ENCODE measurements at places on chromosomes 2 and 18. TPM values are rescaled to one million over a fixed set of nuclear protein-coding genes. Genes with fewer than 3 reads are reported as not detected.

DNA sequence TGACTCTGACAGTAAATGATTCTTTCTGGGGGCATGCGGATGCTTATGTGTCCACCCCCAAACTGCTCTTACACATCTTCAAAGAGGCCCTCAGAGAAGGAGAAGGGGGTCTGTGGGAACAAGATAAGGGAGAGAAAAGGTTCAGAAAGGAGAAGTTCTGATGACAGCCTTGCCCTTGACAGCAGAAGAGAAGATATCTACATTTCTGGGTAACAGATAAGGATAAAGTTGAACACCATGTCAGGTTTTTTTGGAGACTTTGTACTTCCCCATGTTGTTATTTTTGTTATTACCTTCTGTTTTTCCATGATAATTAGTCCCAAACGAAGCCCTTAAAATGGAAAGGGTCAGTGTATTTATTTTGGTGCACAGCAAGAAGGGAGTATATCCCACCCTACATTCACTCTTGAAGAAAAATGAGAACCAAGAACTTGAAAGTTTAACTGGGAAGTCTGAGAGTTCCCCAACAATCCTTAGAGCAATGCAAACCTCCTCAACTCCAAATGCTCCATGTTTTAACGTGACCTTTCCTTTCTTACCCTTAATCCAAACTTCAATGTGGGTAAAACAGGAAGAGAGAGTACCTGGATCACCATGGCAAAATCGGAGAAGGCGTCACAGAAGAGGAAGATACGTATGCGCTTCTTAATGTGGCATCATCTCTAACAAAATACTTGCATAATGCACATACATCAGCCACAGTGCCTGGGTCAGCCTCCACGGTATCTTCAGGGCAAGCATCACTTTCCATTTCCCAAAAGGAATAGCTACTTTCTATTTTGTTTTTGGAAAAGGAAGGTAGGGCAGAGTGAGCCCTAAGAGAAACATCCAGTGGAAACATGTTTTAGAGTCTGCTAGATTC, 264.6 kb upstream of the STON1 start:
- DNase-seq = no peak

GRCh38 chr2:163934131-163934530, 198.3 kb upstream of the FIGN start:
- no peak for DNase-seq

Gene C2orf66
- polyA plus RNA-seq = 0.03 TPM

Gene HAAO
- polyA plus RNA-seq = 2.0 TPM

Gene MRPS9
- 62.6 TPM for polyA plus RNA-seq

Gene CELF4
- 0.07 TPM for polyA plus RNA-seq

Gene AQP12A
- not detected for polyA plus RNA-seq
